Left forelimb (tissue), 1 donor: ENCODE measurements at places on chromosomes 1 and 21.
A peak's percentile ranks its signal among the peaks of the same experiment; 100 is the strongest.

GRCh38 chr1:59013276-59013927, 229.6 kb upstream of the JUN start:
- DNase-seq, result no peak

DNA sequence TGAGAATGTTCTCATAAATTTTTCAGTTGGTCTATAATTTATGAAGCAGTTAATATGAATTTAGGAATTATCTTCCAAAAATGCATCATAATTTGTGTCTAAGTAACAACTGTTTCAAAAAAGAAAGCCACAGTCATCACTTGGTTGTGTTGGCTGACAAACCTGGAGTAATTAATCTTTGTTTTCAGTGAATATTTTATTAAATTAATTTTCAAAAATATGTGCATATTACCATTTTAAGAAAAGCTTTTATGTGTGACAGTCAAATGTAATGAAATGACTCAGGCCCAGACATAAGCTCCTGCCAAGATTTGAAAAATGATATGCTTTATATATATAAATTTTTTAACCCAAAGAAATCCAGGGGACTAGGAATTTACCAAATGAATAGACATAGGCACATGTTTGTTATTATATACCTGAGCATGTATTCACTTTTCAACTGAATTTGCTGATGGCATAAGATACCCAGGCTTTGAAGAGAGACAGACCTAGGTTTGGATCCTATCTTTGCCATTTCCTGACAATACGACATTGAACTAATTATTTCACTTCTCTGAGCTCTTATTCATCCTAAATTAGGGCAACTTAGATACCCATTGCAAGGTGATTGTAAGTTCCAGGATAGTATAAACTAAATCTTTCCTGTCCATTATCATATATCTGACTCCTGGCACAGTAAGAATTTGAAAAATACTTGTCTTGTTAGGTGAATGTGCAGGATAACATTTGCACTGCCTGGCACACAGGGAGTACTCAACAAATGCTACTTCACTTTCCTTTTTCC, 729.5 kb upstream of the ADGRL2 start:
- no peak for DNase-seq

- DNase-seq, result no peak
Measured at GRCh38 chr1:11960276-11960675, 20.0 kb upstream of the MFN2 start.

GRCh38 chr21:42145569-42146272, 73.2 kb upstream of the ABCG1 start:
- DNase-seq, result peak; percentile 75

- no peak for DNase-seq
Measured at GRCh38 chr1:241715435-241715834, 63.4 kb downstream of the WDR64 start.

GRCh38 chr1:89635825-89636815, 3.2 kb downstream of the LRRC8C start:
- no peak for DNase-seq

DNA sequence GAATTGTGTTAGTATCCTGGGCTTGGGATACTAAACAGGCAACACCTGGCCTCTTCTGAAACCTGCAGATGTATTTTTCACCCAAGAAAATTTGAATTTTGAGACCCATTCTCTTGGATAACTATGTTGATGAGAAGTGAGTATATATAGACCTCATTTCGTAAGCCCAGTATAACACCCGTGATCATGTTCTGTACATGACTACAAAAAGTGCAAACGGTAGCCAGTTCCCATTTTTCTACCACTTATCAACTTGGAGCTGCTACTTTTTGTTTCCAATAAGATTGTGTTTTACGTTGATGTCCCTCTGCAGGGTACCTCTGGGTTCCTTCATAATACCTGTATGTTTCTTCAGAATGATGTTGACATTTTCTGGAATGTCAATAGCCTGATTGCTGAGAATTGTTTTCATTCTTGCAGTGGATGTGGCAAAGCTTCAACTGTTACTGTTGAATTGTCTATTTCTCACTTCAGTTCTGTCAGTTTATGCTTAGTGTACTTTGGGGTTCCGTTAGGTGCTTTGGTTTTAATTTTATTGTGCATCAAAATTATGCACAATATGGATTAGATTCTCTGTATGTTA, 48.1 kb downstream of the ZFYVE9 start:
- no peak for DNase-seq

GRCh38 chr1:204277563-204278219, 63.9 kb upstream of the GOLT1A start:
- no peak for DNase-seq

DNA sequence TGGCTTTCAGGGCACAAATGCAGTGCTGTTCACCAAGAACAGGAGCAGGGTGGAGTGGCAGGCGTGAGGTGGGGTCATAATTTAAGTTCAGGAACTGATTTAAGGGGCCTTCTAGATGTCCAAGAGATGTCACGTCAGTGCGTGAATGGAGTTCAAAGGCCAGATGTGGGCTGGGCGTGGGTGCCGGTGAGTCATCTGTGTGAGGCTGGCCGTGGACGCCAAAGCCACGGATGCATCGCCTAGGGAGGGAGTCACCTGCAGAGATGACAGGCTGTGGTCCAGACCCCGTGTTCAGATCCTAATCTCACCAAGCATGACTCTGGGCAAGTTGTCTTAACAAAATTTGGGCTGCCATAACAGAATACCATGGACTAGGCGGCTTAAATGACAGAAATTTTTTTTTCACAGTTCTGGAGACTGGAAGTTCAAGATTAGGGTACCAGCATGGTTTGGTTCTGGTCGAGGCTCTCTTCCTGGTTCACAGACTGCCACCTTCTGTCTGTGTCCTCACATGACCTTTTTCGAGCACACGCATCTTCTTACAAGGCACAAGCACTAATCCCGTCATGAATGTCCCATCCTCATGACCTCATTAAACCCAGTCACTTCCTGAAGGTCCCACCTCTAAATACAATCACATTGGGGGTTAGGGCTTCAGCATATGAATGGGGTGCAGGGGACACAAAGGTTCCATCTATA, 109.6 kb downstream of the PRDM2 start:
- no peak for DNase-seq

- no peak for DNase-seq
Measured at GRCh38 chr21:14453339-14454015, 70.5 kb upstream of the HSPA13 start.

DNA sequence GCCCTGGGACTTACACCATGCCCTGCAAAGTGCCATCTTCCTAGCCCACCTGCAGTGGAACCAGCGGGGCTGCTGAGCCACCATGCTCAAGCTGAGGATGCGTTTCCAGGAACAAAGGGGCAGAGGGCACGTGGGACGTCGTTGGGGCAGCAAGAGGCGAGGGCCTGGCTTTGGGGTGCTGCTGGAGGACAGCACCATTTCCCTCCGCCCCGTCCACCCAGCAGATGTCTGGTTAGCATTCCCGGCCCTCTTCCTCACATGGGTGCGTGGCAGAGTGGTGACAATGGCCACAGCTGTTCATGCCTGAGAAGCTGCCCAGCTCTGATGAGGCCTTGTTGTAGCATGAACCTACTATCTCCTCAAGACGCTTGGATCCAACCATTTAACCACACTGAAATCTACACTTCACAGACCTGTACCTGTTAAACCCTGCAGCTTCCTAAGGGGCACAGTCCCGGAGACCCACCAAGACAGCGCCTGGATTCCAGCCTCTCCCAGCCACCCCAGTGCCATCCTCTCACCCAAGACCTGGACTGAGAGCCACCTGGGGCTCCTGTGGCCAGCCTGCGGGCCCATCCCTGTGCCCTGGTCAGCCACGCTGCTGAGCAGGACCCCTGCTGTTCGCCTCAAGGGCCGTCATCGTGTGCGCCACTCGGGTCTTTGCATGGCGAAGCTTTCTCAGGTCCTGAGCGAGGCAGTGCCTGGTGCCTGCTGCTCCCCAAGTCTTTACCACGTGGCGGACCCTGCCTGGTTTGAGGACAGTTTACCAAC, 33.2 kb downstream of the SLC45A1 start:
- no peak for DNase-seq

DNA sequence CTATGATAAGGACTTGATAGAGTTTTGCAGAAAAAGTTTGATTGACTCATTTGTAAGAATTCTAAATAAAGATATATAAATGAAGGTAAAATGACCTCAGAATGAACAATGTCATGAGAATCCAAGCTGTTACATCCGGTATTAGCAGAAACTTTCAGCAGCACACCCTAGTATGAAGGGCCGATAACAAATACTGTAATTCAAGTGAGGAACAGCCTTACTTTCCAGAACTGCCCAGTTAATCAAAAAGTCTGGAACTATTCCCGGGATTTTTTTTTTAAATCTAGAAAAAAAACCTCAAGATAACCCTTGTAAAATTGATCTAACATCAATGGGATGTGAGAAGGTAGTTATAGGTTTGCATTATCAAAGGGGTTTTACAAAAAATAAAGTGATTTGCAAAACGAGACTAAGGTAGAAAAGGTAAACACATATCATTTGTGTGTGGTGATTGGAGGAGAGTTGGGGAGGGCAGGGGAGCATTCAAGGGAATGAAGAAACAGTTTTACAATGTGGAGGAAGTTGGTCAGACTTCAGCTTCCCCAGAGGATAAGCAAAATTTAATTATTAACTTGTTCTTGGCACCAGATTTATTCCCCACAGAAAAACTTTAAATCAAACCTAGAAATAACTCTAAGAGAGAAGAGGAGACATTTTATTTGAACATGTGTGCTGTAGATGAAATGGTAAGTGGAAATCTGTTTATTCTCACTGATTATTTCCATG, 75.9 kb upstream of the VCAM1 start:
- DNase-seq, result no peak

GRCh38 chr1:201955729-201956143, 433 bp downstream of the TIMM17A start:
- no peak for DNase-seq

GRCh38 chr1:75992312-75992711, 60.1 kb upstream of the ASB17 start:
- DNase-seq, result no peak

DNA sequence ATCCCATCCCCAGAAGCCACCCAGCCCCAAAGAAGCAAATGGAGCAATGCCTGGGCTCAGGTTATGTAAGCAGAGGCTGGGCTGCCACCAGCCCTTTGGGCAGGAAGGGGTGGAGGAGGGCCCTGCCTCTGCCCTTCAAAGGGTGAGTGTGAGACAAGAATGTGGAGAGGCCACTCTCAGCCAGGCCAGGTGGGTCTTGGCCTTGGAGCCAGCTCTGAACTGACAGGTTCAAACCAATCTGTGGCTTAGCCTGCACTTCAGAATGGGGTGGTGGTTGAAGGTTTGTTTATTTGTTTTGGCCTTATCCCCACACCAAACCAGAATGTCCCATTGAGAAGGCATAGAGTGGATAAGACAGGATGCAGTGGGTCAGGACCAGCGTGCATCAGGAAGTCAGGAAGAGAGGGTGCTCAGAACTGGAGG, 29.8 kb downstream of the C1orf116 start:
- no peak for DNase-seq

DNA sequence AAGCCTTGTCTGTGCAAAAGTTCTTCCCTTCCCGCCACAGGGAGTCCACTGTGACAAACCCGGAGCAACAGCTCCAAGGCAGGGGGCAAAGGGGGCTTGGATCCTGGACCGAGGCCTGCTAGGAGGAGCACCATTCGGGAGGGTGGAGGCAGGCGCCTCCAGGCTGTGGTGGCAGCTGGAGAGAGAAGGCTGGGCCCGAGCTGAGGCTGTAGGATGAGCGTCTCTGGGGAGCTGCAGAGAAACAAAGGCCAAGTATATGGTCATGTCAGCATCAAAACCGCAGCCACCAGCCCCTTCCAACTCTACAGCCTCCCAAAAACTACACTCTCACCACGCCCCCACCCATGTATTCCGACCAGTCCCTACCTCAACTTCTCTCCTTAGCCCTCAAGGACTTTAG, 579 bp downstream of the SH3BP5L start:
- DNase-seq, result no peak

DNA sequence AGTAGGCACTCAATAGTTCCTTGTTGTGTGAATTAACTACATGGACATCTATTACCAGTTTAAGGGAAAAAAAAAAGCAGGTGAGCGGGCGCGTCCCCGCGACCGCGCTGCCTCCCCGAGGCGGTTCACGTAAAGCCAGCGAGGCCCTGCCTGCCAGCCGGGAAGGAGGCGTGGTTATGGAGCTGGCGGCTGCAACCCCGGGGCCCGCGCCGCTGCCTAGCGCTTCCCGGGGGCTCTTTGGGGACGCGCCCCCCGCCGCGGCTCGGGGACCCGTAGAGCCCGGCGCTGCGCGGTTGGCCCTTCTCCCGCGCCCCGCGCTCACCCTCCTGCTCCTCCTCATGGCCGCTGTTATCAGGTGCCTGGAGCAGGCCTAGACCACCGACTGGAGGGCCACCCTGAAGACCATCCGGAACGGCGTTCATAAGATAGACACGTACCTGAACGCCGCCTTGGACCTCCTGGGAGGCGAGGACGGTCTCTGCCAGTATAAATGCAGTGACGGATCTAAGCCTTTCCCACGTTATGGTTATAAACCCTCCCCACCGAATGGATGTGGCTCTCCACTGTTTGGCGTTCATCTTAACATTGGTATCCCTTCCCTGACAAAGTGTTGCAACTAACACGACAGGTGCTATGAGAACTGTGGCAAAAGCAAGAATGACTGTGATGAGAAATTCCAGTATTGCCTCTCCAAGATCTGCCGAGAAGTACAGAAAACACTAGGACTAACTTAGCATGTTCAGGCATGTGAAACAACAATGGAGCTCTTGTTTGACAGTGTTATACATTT, 2.6 kb upstream of the CC2D1B start:
- DNase-seq, result no peak

GRCh38 chr1:205454903-205455335, 926 bp downstream of the BLACAT1 start:
- no peak for DNase-seq

GRCh38 chr1:220885971-220886370, 6.7 kb downstream of the HLX start:
- no peak for DNase-seq

- DNase-seq, result no peak
Measured at GRCh38 chr21:15943009-15943666, 213.4 kb downstream of the USP25 start.

GRCh38 chr1:242185731-242186130, 186.8 kb upstream of the MAP1LC3C start:
- DNase-seq, result no peak

DNA sequence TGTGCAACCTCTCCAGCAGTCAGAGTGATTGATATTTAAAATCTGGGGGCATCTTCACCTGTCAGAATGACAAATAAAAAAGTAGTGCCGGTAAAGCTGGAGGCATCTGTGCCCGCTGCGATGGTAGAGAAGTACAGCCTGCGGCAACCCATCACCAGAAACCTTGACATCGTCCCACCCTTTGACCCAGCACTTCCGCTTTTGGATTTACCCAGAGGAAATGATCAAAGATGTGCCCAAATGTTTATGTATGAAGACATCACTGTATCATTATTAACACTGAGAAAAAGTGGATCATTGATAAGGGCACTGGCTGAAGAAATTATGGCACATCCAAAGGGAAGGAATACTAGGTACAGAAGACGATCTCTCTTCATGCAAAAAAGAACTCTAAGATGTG, 96.0 kb downstream of the PGBD5 start:
- DNase-seq, result no peak
